Epithelial cell of umbilical artery (primary cell): ENCODE measurements at places on chromosomes 2 and 18. TPM values are rescaled to one million over a fixed set of nuclear protein-coding genes. Genes with fewer than 3 reads are reported as not detected.

C1GALT1C1L gene
- 0.97 TPM in 1 of 2 replicates, not detected in the other for total RNA-seq

SERPINB11 gene
- not detected in 2 replicates for total RNA-seq

FOXI3 gene
- not detected in 2 replicates for total RNA-seq

CNTNAP5 gene
- not detected in 2 replicates for total RNA-seq
